Right lobe of liver (tissue), 6 donors: ENCODE measurements at places on chromosomes 16 and 17.
A peak's percentile ranks its signal among the peaks of the same experiment; 100 is the strongest.

- DNase-seq = no peak
Observed at GRCh38 chr17:58529275-58529674, 14.8 kb upstream of the MTMR4 start.

- DNase-seq = peak; percentile 69
Observed at GRCh38 chr17:72725433-72726068, 366.9 kb downstream of the SLC39A11 start.

DNA sequence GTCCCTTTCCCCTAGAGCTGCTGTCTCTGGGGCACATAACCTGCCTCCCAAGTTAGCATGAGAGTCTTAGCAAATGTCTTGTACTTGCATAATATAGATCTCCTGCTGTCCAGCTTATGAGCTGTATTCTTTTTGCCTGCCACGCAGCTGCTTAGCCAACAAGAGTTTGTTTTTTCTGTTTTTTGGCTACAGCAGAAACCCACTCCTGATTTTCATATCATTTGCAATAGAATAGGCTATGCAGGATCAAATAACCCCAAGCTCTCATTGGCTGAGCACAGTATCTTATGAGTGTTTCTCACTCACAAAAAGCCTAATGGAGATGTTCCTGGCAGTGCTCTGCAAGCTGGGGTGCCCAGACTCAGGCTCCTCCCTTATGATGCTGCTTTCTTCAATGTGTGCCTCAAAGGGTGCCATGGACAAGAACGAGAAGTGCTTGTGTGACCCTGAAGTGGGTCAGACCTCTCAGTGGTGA lies 23.1 kb downstream of the B9D1 start:
- no peak for DNase-seq

DNA sequence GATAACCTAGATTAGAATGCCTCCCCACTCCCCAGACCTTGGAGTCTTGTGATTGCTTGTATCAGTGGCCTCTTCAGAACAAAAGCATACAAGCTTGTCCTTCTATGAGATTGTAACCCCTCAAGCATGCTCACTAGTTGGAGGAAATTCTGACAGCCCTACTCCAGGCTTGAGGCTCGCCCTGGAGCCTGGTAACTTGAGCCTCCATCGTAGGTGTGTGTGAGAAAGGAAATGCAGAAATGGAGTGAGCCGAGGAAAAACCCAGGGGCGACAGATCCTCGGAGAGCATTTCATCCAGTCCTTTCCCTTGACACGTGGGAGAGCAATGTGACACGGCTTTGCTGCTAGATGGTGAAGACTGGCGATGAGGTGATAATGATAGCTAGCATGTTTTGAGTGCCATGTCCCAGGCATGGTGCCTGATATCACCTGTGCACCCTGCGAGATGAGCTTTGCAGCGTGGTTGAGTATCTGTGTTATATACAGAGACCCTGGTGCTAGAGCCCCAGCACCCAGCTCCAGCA lies 31.2 kb downstream of the GNAO1 start:
- no peak for DNase-seq

DNA sequence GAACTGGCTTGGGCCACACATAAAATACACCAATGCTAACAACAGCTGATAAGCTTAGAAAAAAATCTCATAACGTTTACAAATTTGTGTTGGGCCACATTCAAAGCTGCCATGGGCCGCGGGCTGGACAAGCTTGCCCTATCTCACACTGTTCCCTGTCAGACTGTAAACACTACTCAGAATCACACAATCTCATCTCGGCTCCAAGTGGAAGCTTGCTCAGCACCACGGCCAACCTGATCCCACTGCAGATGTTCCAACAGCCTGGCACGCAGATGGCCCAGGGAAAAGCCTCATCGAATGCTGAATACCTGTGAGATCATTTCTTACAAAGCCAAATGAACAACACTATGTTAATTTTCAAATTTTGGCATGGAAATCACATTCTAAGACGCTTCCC lies 125.8 kb downstream of the ANKRD11 start:
- peak; percentile 65 for DNase-seq

DNA sequence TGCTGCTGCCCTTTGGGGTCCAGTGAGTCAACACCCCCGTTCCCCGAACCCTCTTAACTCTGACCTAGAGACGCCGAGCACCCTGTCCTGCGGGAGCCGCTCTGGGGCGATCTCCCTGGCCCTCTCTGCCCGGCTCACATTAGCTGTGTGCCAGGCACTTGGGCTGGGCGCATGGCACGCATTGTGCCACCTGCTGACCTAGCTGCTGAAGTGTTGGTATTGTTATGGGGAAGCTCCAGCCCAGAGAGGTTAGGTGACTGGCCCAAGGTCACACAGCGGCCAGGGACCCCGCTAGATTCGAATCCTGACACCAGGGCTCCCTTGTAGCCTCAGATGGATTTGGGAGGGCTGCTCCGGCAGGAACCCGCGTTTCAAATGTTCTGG lies 1.1 kb downstream of the HSD17B1 start:
- no peak for DNase-seq

GRCh38 chr16:86221085-86221484 lies 289.2 kb upstream of the FOXF1 start:
- DNase-seq = no peak

- DNase-seq = no peak
Observed at GRCh38 chr17:63429766-63430165, 16.3 kb downstream of the CYB561 start.

- DNase-seq = no peak
Observed at GRCh38 chr16:68091380-68092261, 6.5 kb downstream of the NFATC3 start.

DNA sequence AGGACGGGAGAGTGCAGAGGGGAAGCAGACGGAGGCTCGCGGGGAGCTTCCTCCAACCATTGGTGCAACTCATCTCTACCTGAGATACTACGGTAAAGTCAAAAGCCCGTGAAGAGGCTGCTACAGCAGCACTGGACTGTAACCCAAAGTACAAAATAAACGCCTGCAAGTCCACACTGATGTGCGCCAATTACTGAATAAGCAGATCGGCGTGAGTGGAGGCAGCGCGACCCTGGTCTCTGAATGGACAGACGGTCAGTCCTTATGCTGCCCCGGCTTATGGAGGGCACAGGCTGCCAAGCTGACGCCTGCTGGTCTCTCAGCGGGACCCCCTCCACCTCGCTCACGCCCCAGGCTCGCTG lies 58.5 kb downstream of the LMF1 start:
- DNase-seq = no peak

- no peak for DNase-seq
Observed at GRCh38 chr16:53078765-53079485, 24.1 kb downstream of the CHD9 start.

DNA sequence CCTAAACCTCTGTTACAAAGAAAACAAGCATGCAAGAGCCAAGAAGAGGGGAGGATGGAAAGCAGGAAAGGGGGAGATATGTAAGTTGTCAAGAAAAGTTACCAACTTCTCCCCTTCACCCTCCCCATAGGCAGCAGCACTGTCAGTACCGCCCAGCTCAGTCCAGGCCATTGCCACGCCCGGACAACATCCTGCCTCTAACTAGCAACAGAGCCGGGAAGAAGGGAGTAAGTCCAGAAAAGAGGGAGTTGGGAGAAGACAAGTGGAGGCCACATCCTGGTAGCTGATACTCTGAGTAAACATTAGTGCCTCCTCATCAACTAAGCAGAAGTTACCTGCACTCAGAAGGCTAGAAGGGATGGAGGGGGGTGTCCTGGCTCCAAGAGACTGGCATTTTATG lies 113.6 kb downstream of the SMG6 start:
- no peak for DNase-seq

- no peak for DNase-seq
Observed at GRCh38 chr16:20743591-20743990, 2.0 kb upstream of the THUMPD1 start.

DNA sequence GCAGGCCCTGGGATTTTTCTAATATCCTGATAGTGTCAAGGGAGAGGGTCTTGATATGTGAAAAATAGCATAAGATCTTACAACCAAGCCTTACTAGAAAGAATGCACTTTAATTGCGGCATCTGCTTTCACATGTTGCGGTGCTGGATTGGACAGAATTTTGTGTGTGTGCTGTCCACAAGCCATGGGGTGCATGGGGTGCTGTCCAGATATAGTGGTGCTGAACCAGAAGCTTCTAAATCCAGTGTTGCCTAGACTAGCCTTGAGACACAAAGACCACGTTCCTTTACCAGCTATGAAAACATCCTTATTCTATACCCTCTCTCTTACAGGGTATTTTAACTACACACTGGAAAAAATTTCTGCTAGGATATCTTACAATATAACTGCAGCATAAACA lies 244.0 kb downstream of the TMEM114 start:
- no peak for DNase-seq

- no peak for DNase-seq
Observed at GRCh38 chr16:84884596-84885341, 65.0 kb downstream of the CRISPLD2 start.

DNA sequence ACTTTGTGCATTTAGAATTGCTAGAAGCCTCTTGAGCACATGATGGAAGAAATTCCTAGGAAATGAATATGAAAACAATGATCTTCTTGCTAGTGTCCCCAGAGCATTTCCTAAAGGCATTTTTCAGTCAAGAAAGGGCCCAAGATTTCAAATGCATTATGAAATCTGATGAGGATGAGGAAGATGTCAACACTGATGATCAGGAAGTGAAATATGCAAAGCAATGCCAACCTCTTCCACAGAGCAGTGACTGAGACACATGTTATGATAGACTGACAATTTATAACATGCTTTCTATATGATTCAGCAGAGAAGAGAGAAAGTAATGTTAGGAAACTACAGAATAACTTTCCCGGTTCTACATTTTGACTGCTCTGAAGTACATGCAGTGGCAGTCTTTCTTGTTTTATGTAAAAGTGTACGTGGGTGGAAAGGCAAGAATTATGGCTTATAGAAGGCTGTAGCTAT lies 859.1 kb upstream of the GOT2 start:
- no peak for DNase-seq

DNA sequence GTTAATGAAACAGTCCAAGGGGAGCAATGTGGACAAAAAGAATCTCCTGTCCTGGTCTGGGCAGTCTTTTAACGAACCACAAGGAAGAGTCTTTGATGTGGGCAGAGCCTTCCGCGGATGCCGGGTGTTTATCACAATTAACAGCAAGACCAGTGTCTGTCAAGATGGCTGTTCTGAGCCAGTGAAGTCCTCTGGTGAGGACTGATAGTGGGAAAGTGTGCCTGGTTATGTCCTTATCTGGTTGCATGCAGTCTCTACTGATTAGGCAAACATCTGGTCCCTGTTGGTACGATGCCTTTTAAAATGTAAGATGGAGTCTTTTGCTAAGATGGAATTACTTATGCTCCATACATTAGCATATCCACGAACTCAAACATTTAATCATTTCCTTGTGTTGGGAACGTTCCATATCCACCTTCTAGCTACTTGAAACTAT lies 88.5 kb downstream of the ZNF18 start:
- no peak for DNase-seq
